ENCODE measurements at places on chromosomes 12 and 14.

DNA sequence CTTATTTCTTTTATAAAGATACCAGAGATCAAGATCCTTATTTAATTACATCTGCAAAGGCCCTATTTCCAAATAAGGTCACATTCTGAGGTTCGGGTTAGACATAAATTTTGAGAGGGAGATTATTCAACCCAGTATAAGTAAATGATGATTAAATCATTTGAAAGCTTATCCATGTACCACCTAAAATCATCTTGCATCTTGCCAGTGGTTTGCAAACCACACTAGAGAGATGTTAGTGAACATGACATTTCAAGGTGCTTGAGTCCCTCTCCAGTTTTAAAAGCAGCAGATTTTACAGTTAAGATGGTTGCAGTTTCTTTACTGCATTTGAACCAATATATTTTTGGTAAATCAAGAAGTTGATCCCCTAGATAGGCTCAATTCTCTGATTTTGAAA, 49.9 kb upstream of the TMPO start:
- DNase-seq, result no peak

DNA sequence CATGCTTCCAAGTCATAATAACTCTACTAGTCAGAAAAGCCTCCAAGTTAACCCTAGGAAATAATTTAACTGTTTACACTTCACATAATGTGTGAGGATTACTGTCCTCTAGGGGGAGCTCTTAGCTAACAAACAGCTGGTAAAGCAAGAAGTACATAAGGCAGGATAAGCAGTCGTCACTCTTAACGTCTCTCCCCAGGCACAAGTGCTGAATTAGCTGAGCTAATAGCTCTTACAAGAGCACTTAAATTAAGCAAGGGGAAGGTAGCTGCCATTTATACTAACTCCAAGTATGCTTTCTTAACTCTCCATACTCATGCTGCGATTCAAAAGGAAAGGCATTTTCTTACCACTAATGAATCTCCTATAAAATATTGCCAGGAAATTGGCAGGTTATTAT, 79.3 kb upstream of the TSPAN11 start:
- peak; percentile 14 for DNase-seq

GRCh38 chr14:22386924-22387775, 201.9 kb downstream of the DAD1 start:
- DNase-seq, result peak; percentile 13

DNA sequence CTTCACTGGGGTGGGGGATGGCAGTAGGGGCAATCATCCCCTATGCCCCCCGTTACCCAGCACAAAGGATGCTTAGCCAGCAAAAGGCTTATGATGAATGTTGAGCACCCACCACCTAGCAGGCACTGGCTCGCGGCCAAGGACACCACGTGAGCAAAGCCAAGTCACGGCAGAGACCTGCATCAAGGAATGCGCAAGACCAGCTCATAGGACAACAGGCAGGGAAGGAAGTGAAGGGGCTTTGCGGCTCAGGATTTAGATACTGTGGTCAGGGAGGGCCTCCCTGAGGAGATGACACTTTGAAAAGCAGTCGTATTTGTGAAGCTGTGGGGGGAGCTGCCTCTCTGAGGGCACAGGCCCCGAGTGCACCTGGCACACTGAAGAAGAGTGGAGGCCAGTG, 32.8 kb downstream of the SH2B3 start:
- peak; percentile 76 for DNase-seq

- no peak for DNase-seq
Measured at GRCh38 chr12:118237908-118238307, 102.0 kb downstream of the PEBP1 start.

GRCh38 chr12:111732786-111733185, 33.9 kb upstream of the ALDH2 start:
- no peak for DNase-seq

DNA sequence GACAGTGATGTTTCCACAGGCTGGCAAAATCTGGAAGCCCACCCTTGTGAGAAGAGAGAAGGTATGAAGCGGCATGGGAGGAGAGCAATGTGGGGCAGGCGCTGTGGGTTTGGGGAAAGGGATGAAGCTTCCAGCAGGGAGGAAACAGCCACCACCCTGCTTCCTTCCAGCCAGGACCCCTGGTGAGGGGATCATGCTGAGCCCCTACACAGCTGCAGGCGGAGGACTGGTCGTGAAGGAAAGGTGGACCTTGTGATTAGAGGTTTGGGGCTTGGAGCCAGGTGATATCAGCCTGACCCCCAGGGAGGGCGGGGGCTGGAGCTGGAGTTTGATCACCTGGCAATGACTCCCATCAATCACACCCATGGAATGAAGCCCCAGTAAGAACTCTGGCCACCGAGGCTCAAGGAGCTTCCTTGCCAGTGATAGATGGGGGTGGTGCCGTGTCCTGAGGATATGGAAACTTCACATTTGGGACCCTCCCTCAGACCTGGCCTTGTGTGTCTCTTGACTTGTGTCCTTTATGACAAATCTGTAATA, 48.6 kb downstream of the RIMBP2 start:
- no peak for DNase-seq

DNA sequence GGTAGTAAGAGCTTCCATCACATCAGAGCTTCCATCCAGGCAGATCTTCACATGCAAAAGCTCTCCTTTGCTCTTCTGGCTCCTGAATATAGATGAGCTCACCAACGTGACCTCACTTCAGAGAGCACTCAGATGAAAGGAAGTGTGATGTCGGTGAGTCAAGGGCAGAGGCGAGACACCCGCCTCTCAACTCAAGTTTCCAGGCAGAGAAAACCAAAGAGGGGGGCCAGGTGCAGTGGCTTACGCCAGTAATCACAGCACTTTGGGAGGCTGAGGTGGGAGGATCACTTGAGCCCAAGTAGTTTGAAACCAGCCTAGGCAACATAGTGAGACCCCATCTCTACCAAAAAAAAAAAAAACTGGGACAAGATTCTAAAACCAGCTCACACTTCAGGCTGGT, 126.9 kb downstream of the DUSP6 start:
- DNase-seq, result peak; percentile 72

GRCh38 chr12:27272373-27273028, 28.4 kb downstream of the STK38L start:
- DNase-seq, result no peak

- no peak for DNase-seq
Measured at GRCh38 chr14:95816539-95816938, 60.1 kb upstream of the TUNAR start.

- DNase-seq, result no peak
Measured at GRCh38 chr14:96585672-96586013, 83.5 kb downstream of the PAPOLA start.

DNA sequence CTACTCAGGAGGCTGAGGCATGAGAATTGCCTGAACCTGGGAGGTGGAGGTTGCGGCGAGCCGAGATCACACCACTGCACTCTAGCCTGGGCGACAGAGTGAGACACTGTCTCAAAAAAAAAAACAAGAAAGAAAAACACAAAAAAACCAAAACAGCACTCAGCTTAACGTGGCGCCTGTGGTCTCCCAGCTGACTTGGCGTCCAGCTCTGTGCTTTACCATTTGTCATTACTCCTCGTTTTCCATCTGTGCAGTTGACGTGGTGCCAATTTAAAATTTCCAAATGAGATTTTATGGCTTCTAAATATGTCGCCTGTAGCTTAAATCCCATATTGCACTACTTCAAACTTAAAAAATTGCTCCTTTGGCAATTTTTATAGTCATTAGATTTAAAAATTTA, 2.0 kb downstream of the MGP start:
- DNase-seq, result no peak

DNA sequence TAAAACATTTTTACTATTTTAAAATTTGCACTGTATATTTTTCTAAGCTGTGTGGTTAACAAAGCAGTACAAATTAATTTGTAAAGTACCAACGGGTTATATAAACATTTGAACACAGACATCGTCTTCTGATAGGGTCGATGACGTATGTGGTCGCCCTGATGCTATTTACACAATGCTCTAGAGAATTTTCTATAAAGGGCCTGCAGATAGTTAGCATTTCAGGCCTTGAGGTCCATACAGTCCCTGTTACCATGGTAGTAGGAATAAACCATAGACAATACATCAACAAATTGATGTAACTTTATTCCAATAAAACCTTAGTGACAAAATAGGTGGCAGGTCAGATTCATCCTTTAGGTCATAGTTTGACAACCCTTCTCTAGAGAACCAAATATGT, 25.7 kb upstream of the PDZRN4 start:
- no peak for DNase-seq

DNA sequence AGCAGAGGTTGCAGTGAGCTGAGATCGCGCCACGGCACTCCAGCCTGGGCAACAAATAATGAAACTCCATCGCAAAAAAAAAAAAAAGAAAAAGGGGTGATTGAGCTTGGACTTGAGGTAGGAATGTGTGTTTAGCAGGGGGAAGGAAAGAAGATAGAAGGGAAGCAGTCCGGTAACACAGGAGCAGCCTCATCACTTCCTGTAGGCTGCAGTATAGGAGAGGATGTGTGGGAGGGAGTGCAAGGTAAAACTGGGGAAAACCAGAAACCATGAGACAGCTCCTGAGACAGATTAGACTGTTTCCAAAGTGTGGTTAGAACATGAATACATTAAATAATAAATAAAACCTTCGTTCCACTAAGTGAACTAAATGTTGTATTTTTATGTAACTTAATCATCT, 49.2 kb downstream of the FGD4 start:
- no peak for DNase-seq

GRCh38 chr14:31241450-31242114, 34.0 kb upstream of the HECTD1 start:
- DNase-seq, result no peak

DNA sequence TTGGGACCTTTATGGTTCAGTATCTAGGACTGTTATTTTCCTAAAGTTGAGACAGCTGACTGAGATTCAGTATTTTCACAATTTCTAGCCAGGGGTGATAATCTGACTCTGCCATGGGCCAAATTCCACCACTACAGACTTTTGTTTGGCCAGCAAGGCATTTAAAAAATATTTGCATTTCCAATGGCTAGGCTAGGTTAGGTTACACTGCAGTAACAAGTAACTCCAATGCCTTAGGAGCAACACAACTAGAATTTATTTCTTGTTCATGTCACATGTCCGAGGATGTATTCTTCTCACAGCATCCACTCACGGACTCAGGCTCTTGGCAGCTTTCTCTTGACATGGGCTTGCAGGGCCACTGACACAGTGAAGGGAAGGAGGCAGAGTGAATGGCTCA, 83.0 kb downstream of the CPSF2 start:
- DNase-seq, result no peak

DNA sequence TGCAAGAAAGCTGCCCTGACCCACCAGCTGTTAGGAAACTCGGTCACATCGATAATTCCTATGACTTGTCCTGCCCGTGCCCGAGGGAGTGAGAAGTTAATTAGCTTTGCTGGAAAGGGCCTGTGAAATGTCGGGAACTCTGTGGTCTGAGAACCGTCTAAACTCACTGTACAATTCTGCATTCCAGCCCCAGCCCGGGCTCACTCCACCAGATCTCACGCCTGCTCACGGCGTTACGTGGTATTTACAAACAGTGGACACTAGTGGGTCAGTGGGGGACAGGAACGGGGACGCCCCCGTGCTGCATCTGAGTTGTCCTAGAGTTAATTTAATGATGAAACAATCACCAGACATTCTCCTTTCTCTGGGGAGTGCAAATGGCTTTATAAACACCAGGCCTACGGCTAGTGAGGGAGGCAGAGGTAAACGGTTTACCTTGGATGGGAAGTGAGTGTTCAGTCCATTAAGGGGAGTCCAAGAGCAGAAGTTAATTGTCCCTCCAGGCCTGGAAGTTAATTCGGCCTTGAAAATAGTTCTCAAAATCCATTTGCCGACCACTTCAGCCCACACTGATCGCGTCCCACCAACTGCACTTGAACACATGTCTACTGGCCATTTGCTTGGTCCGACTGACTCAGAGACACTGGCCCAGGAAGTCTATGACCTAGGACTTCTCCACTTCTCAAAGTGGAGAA, 93.5 kb upstream of the MED13L start:
- DNase-seq, result no peak

DNA sequence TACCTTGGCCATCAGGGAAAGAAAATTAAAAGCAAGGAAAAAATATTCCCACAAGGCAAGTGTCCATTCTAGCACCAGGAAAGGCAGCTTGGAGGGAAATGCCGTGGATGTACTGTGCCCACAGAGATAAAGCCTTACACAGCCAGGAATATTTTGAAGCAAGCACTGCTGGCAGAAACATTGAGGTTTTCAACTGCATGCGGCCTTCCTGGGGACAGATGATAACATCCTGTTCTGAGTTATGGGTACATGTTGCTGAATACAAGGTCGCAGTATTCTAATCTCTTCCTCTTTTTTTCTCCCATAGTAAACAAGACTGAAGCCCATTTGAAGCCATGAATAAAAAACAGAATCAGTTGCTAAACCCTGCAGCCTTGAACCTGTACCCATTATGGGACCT, 197.1 kb downstream of the BTG1 start:
- DNase-seq, result no peak

GRCh38 chr12:87427770-87428169, 601.4 kb downstream of the C12orf50 start:
- DNase-seq, result no peak

- no peak for DNase-seq
Measured at GRCh38 chr14:41549821-41550607, 56.7 kb upstream of the LRFN5 start.

- DNase-seq, result no peak
Measured at GRCh38 chr12:116404913-116405611, 127.6 kb upstream of the MED13L start.

- DNase-seq, result peak; percentile 4
Measured at GRCh38 chr12:97283297-97283696, 179.3 kb upstream of the RMST start.

- peak; percentile 88 for DNase-seq
Measured at GRCh38 chr12:119876761-119877638, at the start of gene CIT. Gene CIT, minus strand, starts transcription at chr12:119877320. Its CDS starts 1,152 bp downstream, at chr12:119876168.

DNA sequence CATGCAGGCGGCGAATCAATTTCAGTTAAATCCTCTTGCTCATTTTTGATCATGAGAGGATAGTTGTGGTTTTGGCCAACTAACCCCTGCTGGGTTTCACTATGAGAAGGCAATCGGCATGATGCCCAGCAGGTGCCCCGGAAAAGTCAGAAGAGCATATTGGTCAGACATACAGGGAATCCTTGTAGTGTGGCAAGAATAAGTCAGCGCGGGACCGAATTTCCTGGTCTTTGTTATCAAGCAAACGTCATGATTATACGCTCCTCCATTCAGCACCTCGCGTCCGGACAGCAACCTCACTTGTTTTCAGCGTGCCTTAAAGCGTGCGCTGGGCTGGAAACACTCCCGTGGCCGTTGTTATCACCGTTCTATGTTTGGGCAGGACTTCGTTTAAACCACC, 1.8 kb downstream of the TBC1D30 start:
- DNase-seq, result peak; percentile 65

DNA sequence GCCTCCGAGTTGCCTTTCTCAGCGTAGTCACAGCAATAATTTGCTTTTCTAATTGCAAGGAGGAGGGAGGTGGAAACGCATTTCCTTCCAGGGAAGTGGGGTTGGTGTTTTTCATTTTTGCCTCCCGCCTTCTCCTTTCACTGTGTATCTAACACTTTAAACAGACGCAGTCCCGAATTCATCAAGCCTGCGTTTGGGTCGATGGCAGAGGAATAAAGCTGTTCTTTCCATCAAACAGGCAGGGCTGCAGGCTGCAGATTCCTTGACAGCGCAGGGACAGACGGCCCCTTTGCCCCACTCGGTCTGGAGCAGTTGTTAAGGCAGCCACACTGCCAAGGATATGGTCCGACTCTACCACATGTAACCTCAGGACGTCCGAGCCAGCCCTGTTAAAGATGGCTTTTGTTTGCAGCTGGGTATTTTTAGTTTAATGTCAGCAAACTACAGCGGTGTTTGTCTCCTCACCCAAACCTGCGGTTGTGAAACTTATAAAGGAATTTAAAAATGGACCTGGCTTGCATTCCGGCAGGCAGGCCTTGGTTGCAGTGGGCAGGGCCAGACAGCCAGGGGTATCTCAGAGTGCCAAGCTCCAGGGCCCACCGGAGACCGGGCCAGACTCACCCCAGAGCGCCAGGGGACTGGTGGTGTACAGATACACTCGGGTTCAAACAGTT, 2.1 kb downstream of the CHST11 start:
- DNase-seq, result peak; percentile 34

All from stimulated activated naive CD8-positive, alpha-beta T cell treated with anti-CD3 and anti-CD28 coated beads, Interleukin-15, Interleukin-2, amounts not matched to agents 100 U/mL and 50 U/mL, for 24 hours (primary cell).